ENCODE measurements at places on chromosomes 12 and 14.

DNA sequence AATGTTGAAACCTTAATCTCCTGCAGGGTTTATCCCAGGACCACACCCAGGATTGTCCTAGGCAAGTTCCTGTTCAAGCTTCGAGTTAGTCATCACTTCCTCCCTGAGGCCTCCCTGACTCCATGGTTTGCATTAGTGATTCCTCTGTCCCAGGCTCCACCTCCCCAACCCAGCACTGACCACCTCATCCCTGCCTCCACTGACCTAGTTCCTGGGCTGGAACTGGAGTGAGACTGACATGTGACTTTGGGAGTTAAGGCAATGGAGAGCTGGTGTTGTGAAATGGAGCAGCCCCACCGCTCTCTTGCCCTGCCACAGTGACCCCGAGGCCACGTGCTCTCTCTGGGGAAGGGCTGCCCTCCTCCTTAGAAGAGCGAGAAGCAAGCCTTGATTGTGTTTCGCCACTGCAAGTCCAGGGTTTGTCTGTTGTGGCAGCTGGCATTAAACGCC, 15.8 kb upstream of the DTX1 start:
- peak; percentile 46 for DNase-seq

DNA sequence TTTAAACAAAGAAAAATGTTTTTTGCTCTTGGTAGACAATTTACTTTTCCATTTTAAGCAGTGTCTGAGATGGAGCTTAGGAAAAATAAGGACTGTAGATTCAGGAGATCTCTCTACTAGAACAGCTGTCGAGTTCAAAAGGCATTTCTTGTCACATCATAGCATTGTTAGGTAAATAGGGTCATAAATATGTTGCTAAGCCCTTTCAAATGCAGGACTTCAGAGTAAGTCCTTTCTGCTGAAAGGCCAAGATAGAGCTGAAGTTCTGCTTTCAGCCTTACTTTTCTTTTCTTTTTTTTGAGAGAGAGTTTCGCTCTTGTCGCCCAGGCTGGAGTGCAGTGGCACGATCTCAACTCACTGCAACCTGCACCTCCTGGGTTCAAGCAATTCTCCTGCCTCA, 98.2 kb downstream of the SYNE2 start:
- DNase-seq: no peak

DNA sequence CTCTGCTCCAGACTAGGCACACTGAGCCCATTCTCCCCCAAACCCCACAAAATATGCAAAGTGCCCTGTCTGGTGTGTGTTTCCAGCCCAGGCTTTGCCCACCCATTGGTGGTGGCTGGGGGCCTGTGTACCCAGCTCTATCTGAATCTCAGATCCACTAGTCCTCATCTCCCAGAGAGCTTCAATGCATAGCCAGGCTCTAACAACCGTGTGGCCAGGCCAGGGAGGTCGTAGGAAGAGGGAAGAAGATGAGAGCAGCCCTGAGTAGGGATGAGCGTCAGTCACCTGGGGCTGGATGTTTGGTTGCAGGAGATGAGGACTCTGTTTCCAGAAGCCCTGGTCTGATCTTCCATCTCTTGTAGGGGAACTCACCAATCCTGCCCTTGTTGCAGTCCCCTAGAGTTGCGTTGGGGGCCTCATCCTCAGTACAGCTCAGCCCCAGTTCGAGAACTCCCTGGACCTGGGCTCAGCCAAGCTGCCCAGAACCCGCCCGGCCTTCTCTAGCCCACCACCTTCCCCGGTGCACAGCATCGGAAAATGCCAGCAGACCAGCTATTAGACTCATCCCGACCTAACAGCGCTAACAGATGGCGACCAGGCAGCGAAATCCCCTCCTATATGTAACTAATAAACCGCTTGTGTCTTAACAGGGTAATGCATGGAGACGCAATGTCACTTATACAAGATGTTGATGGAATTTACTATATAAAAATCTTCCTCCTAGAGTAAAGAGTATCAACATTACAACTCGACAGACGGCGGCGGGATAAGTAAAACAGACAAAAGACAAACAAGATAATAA, 3.2 kb upstream of the LHX5 start:
- DNase-seq: no peak

DNA sequence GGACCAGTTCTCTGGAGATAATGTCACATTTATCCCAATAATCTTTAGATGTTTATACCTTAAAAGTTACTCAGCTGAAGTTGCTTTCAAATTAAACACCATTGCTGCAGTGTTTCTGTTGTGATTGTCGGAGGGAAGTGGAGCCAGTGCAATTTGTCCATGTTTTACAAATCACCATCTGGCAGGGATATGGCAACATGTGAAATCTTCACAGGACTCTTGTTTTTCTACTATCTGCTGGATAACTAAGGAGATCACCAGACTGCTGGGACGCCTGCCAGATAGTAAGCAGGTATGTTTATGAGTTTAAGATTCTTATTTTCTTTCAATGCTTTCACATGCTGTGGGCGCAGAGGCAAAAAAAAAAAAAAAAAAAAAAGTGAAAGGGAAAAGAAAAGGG, 100.3 kb upstream of the SOX5 start:
- DNase-seq: no peak

DNA sequence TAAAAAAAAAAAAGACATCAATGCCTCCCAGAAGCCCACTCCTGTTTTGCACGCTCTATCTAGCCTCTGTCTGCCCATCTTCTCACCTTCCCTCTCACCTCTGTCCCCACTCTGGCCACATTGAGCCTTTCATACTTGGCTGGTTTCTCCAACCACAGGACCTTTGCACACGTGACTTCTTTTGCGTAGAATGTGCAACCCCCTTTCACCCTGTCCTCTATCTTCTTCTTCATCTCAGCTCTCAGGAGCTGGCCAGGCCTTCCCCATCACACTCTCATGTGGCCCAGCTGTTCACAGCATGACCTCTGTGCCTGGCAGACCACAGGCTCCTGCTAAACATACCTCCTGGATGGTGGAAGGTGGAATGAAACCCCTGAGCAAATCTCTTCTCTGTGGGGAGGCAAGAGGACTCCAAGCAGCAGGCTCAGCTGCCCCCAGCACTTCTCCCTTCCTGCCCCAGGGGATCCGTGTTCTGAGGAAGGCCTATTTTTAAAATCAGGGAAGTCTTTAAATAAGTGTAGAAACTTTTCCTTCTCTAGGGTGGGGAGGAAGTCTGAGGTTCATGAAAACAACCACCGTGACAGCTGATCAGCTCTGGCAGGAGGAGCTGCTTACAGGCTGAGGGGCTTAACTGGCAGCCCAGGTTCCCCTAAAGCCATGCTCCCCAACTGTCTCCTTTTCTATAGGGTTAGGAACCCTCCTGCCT, 11.6 kb downstream of the HVCN1 start:
- no peak for DNase-seq

GRCh38 chr12:72246370-72246769, 25.8 kb upstream of the TRHDE start:
- DNase-seq: no peak

DNA sequence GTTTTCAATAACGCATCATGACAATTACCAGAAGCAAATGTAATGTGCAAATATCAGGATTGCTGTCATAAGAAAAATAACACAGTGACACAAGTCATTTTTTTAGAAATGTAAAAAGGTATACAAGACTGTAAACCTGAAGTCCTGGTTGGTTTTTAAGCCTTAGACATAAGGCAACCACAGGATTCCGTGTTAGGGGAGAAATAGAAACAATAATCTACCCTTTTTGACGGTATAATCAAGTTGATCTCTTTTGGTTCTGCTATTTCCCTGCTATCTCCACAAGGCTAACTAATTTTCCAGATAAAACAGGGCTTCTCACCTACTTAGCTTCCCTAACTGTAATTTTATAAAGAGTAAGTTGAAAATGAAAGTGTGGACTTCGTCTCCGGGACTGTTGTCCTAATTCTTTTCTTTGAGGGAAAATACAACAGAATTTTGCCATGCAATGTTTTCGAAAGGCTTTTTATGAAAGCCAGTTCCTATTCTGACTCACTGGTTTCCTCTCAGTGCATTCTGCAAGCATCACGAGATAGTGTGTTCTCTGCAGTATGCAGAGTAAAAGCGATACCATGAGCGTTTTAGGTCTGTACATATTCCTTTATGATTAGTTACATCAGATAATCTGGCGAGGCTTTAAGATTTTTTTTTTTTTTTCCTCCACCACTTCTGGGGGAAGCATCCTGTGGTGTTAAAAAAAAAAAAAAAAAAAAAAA, 10.6 kb downstream of the MYO1H start:
- DNase-seq: no peak

- no peak for DNase-seq
These were observed 21.0 kb downstream of the AKT1 start for GRCh38 chr14:104774453-104775072.
